ENCODE measurements at places on chromosomes 16 and 17.

DNA sequence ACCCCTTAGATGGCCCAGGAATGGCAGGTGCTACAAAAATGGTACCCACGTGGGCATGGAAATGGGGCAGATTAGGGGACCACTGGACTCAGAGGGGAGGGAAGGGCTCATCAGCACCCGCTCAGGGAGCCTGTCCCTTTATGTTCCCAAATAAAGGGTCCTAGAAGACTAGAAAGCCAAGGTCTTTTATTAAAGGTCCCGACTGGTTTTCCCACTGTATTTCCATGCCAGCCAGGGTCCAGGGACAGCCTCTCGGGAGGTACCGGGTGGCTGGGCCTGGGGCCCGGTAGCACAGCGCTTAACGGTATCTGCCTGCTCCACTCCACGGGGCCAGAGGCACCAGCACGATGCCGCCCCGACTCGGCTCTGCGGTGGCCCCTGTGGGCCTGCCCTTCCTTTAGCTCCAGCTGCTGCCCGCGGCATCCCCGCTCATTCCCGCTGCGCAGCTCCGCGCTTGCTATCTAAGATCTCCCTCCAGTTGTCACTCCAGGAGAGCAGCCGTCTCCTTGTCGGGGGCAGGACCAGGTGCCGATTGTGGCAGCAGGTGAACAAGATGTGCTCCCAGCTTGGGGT is 1.4 kb downstream of the NT5C start:
- no peak for DNase-seq

DNA sequence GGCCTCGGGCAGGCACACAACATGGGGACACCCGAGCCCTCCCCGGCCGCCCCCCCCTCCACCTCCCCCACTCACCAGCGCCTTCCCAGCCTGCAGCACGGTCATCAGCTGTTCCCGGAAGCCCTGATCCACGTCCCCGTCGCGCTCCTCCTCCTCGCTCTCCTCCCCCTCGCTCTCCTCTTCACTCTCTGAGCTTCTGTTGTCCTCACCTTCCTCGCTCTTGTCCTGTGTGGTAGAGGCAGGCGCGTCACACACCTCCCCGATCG is 10.3 kb downstream of the MYBBP1A start:
- DNase-seq = no peak

DNA sequence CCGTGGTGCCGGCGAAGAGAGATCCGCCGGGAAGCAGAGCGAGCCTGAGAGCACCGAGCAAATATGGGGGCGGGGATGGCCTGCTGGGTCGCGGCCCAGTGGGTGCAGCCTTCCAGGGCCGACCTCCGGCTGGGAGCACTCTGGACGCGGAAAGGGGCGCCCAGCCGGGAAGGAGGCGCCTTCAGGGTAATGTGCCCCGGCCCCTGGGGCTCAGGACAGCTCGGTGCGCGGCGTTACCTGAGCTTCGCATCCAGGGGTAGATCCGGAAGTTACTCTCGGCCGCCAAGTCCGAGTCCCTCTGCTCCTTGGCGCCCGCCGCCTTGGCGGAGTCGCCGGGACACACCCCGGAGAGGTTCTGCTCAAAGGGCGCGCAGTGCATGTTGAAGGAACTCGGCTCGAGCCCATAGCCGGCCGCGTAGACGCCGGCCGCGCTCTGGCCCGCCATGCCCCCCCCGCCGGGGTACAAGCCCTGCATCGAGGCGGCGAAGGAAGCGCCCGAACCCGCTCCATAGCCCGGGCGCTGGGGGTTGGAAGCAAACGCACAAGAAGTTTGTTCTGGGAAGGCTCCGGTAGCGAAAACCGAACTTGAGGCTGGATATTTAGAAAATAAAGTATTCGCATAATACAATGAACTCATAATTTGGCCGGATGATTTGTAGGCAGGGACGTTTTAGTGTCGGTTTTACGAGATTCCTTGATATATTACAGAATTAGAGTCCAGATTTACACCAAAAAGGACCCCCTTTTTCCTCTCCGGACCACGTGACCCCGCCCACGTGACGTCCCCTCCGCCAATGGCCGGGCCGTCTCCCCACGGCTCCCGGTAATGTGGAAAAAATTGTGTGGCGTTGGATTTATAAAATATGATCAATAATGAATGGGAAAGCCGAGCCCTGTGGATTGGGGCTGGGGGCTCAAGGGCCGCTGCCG is at the start of gene HOXB7:
Gene HOXB7 (minus strand): TSS at position 736 of the 930 bp plus-strand sequence. CDS start 99 bp downstream, at position 637.
- DNase-seq = no peak

- no peak for DNase-seq
These were observed 158.9 kb upstream of the NOG start for GRCh38 chr17:56434610-56435009.

DNA sequence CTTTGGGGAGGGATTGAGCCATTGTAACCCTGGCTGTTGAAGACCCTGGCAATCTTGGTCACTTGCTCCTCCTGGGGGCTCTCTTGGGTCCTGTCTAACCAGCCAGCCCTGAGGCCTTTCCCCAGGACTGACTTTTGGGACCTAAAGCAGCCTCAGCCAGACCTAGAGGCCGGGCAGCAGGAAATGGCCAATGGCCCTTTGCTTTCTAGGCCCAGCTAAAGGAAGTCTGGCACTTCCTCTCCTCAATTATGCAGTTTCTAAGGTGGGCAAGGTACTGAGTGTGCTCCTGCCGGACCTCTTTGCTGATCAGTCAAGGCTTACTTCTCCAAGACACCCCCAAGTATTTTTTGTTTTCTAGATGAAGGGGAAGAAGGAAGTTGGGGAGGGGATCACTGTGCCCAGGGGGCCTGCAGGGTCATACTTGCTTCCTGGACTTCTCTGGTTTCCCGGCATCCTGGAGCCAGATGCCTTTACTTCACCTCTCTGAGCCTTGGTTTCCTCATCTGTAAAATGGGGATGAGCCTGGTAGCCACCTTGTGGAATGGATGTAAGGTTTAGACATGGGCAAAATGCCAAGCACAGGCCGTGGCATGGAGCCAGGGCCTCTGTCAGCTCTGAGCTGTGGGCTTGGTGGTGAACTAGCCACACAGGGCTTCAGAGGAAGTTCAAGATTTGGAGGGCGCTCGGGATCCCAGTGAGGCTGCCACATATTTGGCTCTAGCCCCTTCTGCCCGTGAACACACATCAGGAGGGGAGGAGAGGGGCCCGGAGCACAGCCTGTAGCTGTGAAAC is 8.6 kb downstream of the CX3CL1 start:
- no peak for DNase-seq

DNA sequence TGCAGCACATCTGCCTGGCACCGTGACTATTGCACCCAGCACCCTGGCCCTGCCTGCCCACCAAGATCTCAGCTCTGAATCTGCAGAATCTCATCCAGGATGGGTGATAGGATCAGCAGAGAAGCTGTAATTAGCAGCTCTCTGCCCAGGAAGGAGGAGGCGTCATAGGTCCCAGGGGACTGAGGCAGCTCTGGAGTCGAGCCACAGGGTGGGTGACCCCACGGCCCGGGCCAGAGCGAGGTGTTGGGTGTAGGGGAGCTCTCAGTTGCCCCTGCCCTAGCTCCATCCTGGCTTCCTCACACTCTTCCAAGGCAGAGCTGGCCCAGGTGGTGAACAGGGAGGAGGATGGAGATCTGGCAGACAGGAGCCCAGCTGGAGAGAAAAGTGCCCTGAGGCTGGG is 18.2 kb upstream of the FAM83G start:
- no peak for DNase-seq

DNA sequence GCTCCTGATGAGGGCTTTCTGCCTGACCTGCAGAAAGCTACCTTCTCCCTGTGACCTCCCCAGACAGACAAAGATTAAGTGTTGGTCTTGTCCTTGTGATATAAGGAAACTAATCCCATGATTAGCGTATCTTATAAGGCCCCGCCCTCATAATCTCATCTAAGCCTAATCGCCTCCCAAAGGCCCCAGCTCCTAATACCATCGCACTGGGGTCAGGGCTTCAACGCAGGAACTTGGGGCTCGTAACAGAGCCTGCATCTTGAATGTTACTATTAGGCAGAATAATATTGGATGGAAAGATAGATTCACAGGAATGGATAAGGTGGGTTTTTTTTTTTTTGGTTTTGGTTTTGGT is 78.9 kb downstream of the C16orf95 start:
- no peak for DNase-seq

DNA sequence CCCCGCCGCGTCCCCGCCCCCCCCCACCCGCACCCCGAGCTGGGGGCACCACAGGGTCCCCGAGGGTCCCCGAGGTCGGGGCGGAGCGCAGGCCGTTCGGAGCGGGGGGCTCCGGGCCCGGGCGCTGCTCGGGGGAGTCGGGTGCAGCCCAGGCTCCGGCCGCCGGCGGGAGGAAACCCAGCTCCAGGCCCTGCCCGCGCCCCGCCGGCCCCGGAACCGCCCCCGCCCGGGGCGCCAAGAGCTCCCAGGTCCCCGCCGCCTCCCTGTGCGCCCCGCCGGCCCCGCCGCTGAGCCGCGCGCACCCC is 33.2 kb upstream of the RPH3AL start:
- DNase-seq = no peak

Data from hypothalamus (tissue), 51 donors.